ENCODE measurements at places on chromosomes 12 and 14.

DNA sequence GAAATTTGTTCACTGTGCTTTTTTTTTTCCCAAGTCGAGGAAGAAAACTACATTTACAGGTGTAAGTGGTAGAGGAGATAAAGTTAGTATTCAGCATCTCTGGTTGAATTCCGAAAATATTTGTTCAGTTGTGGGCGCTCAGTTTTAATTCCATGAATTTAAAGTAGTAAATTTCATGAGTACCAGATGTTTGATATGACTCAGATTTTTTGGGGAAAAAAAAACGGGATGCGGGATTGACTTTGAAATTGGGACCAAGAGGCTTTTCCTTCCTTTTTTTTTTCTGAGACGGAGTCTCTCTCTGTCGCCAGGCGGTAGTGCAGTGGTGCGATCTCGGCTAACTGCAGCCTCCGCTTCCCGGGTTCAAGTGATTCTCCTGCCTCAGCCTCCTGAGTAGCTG is 1.6 kb downstream of the TULP3 start:
- no peak for DNase-seq

DNA sequence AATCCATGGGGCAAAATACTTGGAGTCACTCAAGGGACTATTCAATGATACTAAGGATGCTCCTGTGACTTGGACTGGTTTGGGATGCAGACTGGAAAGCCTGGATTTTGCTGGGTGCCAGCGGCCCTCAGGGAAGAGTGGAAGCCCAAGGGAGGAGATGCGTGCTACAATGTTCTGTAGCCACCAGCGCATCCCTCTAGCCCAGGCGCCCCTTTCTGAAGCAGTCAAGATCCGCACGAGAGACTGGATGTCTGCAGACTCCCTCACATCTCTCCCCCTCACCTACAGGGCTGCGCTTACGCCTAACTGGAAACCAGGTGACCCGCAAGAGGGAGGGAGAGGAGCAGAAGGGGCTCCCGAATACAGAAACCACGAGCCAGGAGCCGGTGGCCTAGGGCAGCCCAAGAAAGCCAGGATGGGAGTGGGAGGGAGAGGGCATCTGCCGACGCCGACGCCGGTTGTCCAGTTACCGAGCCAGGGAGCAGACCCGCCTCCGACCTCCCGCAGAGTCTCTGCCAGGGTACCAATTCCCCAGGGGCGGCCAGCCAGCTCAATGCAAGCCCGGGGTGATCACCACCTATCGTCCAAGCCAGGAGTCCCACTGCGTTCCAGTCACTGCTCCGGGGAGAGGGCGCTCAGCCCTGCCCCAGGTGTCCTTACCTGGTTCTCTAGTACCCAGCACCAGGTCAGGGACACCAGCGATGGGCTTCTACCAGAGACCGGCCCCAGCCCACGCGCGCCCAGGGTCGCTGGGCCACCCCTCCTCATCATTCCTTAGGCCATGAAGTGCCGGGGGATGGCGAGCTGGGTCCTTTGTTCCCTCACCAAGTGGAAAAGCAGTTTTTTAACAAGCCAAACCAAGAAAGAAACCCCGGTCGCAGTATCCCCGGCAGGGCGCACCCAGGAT is 1.2 kb downstream of the NTN4 start:
- DNase-seq: peak; percentile 57

DNA sequence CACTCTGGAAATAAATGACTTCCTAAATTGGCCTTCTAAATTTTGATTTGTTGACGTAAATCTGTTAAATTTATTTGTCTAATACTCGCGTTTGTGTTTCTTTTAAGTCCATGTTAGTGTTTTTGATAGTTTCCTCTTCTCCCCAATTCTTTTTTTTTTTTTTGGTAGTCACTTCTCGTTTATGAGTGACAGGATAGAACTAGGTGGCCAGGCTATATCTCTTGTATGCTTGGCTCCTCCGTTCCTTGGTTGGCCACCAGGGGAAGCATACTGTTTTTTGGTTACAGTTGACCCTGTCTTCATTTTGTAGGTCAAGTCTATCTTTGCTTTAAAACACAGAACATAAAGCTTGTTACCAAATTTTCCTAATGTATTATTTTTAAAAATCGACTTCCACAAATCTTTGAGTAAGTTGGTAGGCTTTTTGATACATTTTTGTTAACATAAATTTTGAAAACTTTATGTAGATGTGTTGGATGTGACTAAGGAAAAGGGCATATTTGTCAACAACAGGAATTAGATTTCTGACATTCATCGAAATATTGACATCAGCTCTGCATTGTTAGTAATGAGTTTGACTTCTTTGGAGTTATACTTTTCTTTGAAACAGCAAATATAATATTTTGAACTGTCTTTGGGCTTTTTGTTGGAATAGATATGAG is 2.2 kb downstream of the RCOR1 start:
- DNase-seq: peak; percentile 45

GRCh38 chr12:80156306-80156705 is 57.0 kb downstream of the OTOGL start:
- DNase-seq: no peak

DNA sequence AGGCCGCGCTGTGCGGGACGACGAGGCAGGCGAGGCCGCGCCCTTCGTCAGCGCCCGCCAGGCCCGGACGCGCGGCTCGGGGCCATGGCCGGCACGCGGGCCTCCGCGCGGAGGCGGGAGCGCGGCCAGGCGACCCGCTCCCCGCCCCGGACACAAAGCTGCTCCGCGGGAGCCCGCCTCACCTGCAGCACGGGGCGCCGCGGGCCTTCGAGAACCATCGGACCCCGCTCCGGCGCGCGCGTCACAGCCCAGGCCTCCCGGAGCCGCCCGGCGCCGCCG is 342 bp downstream of the DICER1 start:
- no peak for DNase-seq

Measured in Caki2 (cell line).